Activated T-cell treated with anti-CD3 and anti-CD28 coated beads, Interleukin-2, amount 50 U/mL, for 4 hours (primary cell): ENCODE measurements at places on chromosomes 11 and 22. TPM values are rescaled to one million over a fixed set of nuclear protein-coding genes. Genes with fewer than 3 reads are reported as not detected.

GRCh38 chr11:4072668-4073285 is 21.8 kb upstream of the RRM1 start:
- peak; percentile 37 for DNase-seq

GRCh38 chr11:132728026-132728425 is 804.3 kb downstream of the OPCML start:
- DNase-seq, result no peak

GRCh38 chr11:100619484-100619883 is 67.6 kb upstream of the ARHGAP42 start:
- no peak for DNase-seq

- no peak for DNase-seq
Observed at GRCh38 chr22:49404576-49405241, 423.0 kb downstream of the BRD1 start.

DNA sequence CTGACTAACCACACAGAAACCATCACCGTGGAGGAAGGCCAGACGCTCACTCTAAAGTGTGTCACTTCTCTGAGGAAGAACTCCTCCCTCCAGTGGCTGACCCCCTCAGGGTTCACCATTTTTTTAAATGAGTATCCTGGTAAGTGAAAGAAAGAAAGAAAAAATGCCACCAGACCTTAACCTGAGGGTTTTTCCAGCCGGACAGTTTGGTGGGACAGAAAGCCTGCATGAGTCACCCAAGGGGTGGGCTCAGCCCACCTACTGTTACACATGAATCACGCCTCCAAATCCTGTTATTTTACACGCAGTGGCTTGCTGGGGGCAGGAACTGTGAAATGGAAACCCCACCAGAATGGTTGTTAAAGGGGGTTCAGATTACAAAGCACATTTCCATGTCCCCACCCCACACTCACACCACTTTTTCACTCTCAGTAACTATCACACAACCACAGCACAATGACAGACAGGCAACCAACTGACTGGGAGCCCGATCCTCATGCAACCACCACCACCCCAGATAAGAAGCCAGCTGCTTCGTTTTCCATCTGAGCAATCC is 11.9 kb downstream of the CRTAM start:
- DNase-seq, result peak; percentile 23

Gene LRRC55
- not detected for total RNA-seq

Gene OR8G5
- total RNA-seq, result not detected

Gene CTSW
- total RNA-seq, result 12.3 TPM

Gene NDUFS8
- total RNA-seq, result 159 TPM

Gene LDHAL6A
- total RNA-seq, result not detected
